ENCODE measurements at places on chromosomes 4 and X.

- no peak for DNase-seq
These were observed 23.9 kb upstream of the NWD2 start for GRCh38 chr4:37220685-37221084.

DNA sequence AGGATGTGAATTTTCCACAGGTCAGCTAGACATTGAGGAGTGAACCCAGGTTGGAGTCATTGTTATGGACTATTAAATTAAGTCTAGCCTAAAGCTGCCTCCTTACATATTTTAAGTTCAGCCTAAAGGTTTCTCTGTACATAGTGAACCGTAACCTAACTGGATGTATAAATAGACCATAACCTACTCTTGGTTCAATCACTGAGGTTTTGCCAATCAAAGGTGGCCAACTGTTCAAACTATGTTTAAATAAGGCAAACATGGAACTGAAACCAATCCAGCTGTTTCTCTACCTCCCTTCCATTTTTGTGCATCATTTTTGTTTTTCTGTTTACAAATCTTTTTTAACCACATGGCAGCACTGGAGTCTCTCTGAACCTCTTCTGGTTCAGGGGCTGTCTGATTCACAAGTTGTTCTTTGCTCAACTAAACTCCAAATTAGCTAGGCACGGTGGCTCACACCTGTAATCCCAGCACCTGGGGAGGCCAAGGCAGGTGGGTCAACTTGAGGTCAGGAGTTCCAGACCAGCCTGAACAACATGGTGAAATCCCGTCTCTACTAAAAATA is 43.9 kb upstream of the SFRP2 start:
- no peak for DNase-seq

- no peak for DNase-seq
These were observed 171.9 kb downstream of the DCTD start for GRCh38 chr4:182745237-182745636.

DNA sequence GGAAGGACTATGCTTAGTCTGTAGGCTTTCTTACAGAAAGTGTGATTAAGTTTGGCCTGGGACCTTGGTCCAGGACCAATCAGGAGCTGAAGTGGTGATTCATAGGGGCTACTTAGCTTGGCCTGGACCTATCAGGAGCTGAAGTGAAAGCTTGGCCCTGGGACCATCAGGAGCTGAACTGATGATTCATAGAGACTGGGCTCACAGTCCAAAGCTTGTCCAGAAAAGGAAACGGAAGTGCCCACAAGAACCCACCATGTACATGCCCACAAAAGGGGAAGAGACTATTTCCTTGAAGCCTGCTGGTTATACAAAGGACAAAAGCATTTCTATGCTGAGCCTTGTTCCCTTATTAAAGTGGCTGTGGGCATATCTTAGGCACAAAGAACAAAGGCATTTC is 12.6 kb downstream of the TENT5D start:
- no peak for DNase-seq

GRCh38 chr4:82688091-82688795 is 110.4 kb downstream of the SCD5 start:
- no peak for DNase-seq

DNA sequence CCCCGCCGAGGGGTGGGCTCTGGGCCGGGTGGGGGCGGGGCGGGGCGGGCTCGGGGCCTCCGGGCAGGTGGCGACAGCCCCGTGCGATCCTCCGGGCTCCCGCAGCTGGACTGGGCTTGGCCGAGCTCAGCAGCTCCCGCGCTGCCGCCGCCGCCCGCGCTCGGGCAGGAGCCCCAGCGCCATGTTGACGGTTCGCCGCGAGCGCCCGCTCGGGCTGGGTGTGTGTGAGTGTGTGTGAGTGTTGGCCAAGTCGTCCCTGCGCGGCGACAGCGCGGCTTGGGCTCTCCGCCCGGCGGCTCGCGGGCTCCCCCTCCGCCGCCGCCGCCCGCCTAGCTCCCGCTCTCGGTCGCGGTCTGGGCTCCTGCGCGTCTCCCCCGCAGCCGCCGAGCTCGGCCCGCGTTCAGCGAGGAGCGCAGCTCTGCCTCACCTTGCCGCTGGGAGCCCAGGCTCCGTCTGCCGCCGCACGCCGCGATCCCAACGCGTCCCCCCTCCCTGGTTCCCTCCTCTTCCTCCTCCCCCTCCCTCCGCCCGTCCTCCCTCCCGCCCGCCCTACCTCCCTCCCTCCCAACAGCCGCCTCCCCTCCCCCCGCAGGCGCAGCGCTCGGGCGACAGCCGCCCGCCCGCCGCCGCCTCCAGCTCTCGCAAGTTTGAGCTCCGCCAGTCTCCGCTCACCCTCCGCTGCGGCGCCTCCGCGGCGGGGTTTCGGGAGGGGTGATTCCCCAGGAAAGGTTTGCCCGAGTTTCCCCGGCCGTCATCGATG is at the start of gene BCOR:
BCOR (minus strand) TSS at position 455 of the 760 bp plus-strand sequence. CDS start 20,029 bp downstream, outside the sequence.
- peak; percentile 36 for DNase-seq

- DNase-seq: no peak
These were observed 77.1 kb upstream of the SLC4A4 start for GRCh38 chr4:71261633-71262121.

- no peak for DNase-seq
These were observed 161.5 kb upstream of the SFRP2 start for GRCh38 chr4:153950100-153950979.

- no peak for DNase-seq
These were observed 9.2 kb downstream of the GUCY1A1 start for GRCh38 chr4:155675709-155676429.

DNA sequence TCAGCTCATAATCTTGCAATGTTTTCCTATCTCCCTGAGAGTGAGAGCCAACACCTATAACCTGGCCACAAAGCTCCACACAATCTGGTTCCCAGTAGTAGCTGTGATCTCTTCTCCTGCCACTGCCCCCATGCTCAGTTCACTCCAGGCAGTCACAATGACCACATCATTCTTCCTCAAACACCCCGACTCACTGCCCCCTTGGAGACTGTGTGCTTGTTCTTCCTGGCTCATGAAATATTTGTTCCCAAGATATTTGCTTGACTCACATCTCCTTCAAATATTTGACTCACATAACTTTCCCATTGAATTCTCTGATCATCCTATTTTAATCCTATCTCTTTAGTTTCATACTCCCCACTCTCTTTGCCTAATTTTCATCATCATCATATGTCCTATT is 173.7 kb downstream of the AREG start:
- no peak for DNase-seq

DNA sequence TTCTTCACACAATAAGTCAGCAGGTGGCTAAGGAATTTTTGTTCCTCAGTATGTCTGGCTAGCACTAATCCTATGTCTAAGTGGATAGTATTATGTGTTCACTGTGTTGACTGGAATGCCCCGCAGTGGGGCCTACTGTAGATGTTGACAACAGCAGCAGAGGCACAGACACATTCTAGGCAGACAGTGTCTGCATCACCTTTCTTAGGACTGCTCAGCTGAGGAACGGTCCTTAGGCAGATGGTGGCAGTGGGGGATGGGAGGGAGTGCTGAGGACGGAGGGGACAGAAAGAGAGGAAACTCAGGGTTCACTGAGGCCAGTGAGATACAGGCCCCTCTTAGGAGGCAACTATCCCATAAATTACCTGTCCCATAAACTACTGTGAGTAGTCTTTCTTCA is 44.6 kb upstream of the LEF1 start:
- DNase-seq: no peak

DNA sequence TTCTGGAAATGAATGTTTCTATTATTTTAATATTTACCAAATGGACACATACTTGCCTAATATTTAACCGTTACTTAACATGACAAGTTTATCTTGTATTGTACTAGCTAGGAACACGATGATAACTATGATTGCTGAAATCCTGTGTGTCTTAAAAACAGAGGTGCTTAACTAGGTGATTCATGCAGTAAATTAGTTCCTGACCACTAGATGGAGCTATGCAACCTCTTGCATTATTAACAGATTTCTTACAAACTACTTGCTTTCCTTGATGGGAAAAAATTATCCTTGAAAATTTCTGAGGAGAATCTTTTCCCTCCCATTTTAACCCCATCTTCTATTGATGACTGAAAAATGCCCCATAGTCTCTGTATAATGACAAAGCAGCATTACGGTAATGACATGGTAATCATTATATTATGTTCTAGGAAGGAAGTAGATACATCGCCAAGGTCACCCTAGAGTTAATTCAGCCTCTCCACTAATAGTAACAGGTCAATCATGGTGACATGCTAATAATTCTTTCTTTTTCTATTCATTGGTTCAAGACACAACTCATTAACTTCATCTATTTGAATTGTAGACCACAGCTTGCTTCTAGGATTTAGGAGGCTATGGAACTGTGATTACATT is 844.2 kb downstream of the RAPGEF2 start:
- no peak for DNase-seq

DNA sequence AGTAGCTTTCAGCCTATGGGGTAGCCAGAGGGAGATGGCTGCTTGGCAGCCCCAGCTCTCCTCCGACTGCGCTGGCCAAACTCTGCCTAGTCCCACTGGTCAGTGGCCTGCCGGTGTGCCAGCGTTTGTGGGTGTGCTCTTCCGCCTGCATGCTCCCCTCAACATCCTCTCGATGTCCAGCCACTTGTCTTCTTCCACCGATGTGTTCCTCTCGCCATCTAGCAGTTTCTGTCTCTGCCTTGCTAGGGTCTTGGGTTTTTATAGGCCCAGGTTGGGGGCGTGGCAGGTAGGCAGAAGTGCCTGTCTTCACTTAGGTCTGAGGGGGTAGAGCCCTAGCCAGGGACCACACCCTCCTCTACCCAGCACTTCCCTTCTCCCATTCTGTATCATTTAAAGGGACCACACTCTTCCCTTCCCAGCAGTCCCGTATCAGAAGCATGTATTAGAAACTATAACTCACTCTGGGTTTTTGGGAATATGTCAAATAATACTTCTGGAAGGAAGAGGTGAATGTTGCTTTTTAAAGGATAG is 124.4 kb downstream of the KDM6A start:
- DNase-seq: no peak

DNA sequence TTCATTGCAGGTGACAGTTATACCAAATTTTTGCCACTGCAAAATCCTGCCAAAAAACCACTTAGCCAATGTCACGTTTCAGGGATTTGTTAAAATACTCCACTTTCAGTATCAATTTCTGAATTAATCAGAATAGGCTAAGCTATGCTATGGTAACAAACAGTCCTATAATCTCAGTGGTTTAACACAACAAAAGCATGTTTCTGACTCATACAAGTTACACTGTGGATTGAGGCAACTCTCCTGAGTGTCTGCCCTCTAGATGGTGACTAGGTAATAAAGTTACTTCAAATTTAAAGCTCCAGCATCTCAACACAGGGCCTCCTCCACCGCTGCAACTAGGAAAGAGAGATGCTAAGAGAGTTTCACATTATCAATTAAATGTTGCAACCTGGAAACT is 23.0 kb upstream of the RADX start:
- DNase-seq: no peak

- DNase-seq: no peak
These were observed 44.4 kb downstream of the BBS12 start for GRCh38 chr4:122776916-122777315.

DNA sequence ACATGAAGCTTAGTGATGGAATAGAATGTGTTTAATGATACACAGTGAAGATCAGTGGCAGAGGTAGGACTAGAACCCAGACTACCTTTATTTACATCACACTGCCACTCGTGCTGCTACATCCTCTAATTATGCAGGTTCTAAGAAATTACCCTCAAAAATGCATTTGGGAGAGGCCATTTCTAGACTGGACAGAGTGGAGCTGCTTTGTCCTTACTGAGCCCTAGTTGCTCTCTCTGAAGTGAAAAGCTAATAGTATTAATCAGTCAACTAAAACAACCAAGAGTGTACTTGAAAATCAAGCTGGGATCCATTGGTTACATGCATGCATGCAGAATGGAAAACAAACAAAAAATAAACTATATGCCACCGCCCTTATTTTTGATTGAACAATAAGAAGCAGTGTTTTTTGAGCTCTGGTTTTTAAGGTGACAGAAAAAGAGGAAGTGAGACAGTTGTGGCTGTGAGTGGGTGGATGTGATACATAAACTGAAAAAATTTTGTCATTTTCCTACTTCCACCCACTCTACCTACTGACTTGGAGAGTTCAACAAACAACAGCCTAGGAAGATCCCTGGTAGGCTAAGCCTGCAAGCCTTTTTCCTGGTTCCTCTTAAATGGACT is 6.8 kb upstream of the VSIG4 start:
- DNase-seq: no peak

DNA sequence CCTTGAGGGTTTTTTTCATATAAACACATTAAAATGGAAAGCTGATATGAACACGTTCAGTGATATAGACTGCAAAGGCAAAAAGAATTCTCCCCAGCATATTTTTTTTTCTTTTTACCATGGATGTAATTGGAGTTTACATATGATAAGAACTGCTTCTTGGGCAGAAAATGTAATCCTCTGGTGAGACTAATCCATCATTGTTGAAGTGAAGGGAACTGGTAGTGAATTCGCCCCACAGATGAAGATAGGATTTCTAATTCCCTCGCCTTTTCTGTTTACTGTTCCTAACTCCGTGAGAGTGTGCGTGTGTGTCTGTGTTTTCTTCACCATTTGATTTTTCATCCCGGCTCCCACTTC is 88.9 kb downstream of the GPR143 start:
- no peak for DNase-seq

DNA sequence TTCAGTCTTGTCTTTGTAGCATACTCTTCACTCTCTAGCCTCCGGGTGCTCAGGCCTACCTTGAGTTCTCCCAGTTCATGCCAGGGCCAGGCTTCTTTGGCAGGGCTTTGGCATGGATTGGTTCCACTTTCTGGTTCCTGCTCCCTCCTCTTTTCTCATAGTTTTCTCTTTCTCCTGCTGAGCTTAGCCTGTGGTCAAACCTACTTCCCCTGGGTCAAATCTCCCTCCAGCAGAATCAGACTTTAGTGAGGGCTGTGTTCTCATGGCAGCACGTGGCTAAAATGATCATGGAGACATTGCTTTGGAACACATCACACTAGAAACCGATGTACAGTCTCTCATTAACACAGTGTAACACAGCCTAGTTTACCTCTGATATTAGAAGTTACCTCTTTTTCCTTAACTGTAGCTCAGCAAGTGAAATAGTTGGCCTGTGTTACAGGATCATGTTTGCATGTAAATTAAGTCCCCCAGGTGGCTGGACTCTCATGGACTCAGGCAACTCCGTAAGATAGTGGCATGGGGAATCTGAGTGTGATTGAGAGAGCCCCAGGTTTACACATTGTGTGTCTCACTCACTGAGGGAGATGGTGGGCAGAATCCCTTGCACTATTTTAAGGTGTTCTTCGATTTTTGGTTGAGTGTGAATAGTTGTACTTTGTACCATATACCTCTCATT is 13.3 kb downstream of the RAB9A start:
- no peak for DNase-seq

GRCh38 chr4:72954811-72955210 is 114.7 kb downstream of the COX18 start:
- DNase-seq: no peak

GRCh38 chr4:184942444-184943425 is 75.6 kb upstream of the HELT start:
- DNase-seq: no peak

Measured in progenitor cell of endocrine pancreas (in vitro differentiated cells).